ENCODE measurements at places on chromosomes 6 and 20.

DNA sequence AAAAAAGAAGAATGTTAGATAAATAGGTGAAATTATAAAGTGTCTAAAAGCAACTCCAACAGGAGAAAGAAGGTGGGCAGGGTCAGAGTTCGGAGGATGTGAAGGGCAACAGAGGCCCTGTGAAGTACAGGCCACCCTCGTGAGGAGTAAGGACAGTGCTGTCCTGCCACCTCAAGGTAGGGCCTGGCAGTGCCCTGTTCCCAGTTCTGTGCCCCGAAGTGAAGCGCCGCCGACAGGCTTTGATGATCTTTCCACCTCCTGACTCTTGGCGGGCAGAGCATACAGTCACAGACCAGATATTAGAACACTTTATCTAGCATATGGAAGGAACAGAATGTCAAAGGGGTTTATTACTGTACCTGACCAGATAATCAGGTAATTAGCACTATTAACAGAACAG lies 75.8 kb downstream of the GJA10 start:
- DNase-seq = peak; percentile 21

DNA sequence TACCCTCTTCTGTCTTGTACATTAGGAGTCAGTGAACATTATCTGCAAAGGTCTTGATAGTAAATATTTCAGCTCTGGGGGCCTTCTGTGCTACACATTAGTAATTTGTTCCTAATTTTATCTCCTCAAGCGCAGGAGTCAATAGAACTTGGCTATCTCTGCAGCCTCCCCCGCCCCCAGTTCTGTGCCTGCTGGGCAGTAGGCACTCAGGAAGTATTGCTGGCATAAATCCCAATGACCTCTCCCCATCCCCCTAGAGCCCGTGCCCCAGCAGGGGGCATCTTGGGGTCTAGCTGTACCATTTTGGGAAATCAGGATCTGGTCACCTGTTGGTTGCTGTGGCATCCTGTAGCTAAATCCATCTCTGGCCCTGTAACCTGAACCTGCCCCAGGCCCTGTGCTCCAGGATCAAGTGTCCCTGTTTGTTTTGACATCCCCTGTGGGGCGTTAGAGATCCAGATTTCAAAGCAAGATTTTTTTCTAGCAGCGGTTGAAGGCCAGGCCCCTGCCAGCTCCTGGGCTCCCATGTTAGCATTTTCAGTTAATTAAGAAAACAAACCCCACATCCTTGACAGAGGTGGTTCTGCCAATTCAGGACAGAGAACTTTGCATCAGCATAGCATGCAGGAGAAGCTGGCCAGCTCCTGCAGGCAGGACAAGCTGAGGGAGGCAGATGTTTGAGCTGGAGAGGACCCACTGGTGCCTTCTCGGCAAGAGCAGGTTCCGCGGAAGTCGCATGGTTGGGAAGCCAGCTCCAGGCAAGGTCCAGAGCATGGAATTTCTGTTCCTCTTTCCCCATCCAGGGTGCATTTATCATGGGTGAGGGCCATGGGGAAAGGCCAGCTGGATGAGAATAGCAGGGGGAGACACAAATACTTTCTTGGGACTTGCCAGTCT lies 32.1 kb downstream of the DAAM2 start:
- DNase-seq = no peak

- DNase-seq = peak; percentile 80
Measured at GRCh38 chr6:166529586-166529985, 56.9 kb downstream of the RAMACL start.

- DNase-seq = no peak
Measured at GRCh38 chr6:33609528-33609927, 11.6 kb upstream of the ITPR3 start.

- no peak for DNase-seq
Measured at GRCh38 chr6:142811923-142812322, 133.1 kb downstream of the HIVEP2 start.

GRCh38 chr6:29941471-29941870 lies 861 bp upstream of the HLA-A start:
- DNase-seq = peak; percentile 34

GRCh38 chr6:168875811-168876576 lies 377.7 kb downstream of the THBS2 start:
- DNase-seq = no peak

- DNase-seq = no peak
Measured at GRCh38 chr6:154498340-154498934, 12.0 kb downstream of the CNKSR3 start.

DNA sequence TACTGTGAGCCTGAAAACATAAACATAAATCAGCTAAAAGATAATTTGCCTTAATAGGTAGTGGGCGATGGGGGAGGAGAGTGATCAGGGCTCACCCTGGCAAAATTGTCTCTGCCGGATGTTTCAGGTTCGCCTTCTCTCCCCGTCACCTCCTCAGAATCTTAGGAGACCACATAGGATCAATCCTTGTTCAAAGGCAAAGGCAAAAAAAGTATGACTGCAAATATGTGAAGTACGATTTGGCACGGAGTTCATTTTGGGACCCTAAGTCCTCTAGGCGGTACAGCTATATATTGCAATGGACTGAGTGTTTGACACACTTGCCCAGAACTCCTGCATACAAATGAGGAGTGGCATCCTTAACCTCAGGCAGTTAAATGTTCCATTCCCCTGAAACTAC lies 649.2 kb upstream of the FLRT3 start:
- DNase-seq = no peak

DNA sequence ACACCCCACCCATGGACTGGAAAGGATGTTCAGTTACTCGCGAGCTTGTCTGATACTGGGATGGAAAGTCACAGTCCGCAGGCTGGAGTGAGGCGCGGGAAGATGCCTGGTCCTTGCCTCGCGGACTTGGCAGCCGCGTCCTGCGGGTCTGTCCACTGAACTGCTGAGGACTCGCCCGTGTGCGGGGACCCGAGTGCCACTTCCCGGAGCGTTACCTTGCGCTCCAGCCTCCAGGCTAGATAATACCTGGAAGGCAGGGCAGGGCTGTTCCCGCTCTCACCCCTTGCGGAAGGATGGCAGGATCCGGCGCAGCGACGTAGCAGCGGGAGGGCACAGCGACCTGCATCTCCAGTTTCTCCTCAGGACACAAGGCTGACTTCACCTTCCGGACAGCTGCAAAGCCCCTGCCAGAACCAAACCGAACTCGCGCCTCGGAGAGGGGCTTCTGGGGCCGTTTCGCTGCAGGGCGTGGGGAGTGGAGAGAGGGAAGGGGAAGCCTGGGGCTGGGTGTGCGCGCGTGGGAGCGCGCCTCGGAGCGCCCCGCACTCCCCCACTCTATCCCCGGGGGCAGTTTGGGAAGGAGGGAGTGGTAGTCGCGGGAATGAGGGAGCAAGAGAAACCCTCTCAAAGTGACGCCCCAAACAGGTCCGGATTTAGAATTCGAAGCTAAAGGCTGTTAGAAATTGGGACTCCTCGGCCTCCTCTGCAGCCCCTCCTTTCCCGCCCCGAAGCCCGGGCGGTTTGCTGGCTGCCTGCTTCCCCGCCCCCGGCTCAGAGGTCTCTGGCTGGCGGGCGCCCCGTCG lies at the start of gene KCNQ5:
Gene KCNQ5, plus strand, starts transcription at position 774 of the 803 bp plus-strand sequence.
- peak; percentile 57 for DNase-seq

DNA sequence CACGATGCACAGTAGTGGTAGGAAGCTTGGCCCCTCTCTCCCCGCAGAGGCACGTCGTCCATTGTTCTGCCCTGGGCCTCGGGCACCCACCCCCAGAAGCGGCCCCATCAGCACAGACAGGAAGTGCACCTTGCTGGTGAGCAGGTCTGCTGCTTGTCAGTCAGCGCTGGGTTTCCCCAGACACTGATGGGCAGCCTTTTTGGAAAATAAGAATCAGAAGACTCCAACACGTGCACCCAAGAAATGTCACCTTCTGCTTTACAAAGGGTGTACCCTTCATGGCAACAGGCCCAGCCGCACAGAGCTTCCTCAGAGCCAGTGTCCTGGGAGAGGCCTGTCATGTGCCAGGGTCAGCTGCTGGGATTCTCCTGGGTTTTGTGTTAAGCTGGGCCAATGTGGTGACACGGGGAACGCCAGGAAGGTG lies 34.7 kb upstream of the IRF4 start:
- DNase-seq = no peak

DNA sequence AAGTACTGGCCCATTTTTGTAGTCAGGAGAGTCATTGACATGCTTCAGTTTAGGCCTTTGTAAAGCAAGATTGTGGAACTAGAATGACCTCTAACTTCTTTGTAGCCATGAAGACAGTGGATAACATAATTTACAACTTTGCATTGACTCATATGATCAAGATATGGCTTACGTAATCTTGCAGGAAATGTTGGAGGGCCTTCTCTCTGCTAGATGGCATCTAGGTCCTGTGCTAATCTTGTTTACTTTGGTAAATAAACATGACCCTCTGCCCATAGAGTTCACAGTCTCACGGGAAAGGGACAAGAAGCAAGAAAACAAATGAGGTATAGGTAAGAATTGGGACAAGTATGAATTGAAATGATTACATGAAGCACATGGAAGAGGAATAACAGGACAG lies 355.2 kb upstream of the ARID1B start:
- peak; percentile 45 for DNase-seq

DNA sequence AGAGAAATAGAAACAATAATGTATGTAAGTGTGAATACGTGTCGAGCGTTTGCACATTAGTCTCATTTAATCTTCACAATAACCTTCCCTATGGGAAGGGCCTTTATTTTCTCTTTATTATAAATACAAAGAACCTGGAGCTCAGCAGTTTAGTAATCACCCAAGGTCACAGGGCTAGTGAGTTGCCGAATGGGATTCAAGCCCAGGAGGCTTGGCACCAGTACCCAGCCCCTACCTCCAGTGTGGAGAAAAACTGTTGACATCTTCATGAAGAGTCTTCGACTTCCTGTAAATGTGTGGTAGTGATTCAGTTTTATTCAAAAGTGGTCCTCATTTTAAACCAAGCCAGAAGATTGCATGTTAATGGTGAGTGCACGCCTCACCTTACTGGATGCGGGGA lies 162.8 kb downstream of the SCML4 start:
- no peak for DNase-seq

GRCh38 chr6:37566111-37566949 lies 66.6 kb upstream of the CCDC167 start:
- DNase-seq = peak; percentile 54

DNA sequence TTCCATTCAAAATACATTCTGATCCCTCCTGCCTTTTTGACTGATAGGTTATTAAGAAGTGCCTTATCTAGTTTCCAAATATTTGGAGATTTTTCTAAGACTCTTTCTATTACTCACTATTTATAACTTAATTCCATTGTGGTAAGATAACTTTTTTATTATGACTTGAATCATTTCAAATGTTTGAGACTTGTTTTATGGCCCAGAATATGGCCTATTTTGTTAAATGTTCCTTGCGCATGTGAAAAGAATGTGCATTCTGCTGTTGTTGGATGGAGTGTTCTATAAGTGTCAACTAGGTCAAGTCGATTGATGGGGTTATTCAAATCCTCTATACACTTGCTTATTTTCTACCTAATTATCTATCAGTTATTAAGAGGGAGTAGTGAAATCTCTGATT lies 13.1 kb upstream of the TCP11 start:
- no peak for DNase-seq

- no peak for DNase-seq
Measured at GRCh38 chr6:45803071-45803470, 212.6 kb downstream of the CLIC5 start.

- DNase-seq = no peak
Measured at GRCh38 chr6:31349301-31349700, 7.7 kb downstream of the HLA-B start.

GRCh38 chr6:162489101-162489976 lies 238.2 kb downstream of the PRKN start:
- DNase-seq = no peak

DNA sequence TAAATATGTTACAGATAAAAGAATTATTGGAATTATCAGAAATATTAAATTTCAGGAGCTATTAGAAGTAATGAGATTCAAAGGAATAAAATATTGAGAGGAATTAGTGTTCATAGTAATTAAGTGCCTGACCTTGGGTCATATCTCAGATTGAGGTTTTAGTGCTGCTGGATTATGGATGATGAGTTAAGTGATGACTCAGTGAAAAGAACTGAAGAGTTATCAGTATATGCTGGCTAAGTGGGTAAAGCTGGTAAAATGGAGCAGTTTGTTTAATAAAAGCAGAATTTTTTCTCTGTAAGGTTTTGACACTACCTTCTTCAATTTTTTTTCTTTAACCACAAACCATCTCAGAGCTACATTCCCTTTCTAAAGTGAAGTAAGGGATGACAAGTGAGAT lies 206.7 kb downstream of the MANEA start:
- no peak for DNase-seq

- no peak for DNase-seq
Measured at GRCh38 chr6:15956205-15957106, 172.4 kb upstream of the MYLIP start.

GRCh38 chr6:134117409-134117808 lies 65.0 kb upstream of the SLC2A12 start:
- peak; percentile 68 for DNase-seq

GRCh38 chr6:149458806-149459205 lies 26.0 kb downstream of the ZC3H12D start:
- no peak for DNase-seq

GRCh38 chr6:155832596-155832995 lies 377.0 kb upstream of the NOX3 start:
- DNase-seq = peak; percentile 35

DNA sequence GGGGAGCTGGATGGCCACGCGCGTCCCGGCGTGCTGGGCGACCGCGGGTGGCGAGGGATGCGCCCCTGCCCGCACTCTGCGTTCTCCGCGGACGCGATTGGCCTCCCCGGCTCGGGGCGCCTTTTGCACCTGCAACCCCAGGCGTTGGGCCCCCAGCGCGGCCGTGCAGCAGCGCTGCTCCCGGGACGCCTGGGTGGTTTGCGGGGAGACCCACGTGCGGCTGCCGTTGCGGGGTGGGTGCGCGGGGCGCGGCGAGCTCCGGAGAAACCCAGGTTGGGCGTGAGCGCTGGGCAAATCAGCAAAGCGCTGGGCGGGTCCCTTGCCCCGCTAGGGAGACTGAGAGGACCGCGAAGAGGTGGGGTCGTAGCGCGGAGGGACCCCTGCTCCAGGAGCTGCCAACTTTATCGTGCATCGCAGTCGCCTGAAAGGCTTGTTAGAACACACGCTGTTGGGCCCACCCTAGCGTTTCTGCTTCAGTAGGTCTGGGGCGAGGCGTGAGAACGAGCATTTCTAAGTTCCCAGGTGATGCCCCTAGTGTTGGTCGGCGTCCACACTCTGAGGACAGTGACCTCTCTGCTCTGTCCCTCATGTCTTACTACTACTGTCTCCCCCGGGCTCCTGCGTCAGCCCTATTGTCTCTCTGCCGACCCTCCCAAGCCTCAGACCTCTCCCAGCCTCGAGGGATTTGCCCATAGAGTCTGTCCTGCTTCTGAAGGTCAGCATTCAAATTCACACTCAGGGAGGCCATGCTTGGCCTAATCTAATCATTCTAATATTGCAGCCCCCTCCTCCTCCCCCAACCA lies 538 bp upstream of the ZFP64 start:
- peak; percentile 84 for DNase-seq

- peak; percentile 77 for DNase-seq
Measured at GRCh38 chr6:149961728-149962425, 1.9 kb upstream of the ULBP1 start.

DNA sequence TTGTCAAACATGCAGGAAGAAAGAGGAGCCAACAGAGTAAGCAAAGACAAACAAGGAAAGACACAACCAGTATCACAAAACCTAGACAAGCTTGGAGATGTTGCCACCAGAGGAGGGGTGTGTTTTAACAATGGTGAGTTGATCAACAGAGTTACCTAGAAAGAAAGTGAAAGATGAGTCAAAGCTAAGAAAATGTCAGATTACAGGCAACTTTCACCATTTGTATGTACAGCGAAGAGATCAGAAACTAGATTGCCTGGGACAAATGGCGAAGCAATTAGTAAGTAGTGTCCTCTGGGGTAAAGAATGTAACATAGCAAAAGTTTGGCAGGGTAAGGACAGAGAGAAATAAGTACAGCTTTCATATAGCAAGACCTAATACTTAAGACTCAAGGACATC lies 51.6 kb upstream of the POU3F2 start:
- DNase-seq = no peak

Measured in hematopoietic multipotent progenitor cell treated with erythropoietin and hydrocortisone succinate and interleukin-3 and kit ligand, for 4 days (in vitro differentiated cells).